Epithelial cell of umbilical artery (primary cell): ENCODE measurements at places on chromosomes 13 and 19. TPM values are rescaled to one million over a fixed set of nuclear protein-coding genes. Genes with fewer than 3 reads are reported as not detected.

CYP4F22 gene
- total RNA-seq, result not detected in 2 replicates

LILRA6 gene
- total RNA-seq, result under 0.01 TPM in 1 of 2 replicates, not detected in the other

IL4I1 gene
- total RNA-seq, result 3.2 and 8.2 TPM in 2 replicates

SHFL gene
- total RNA-seq, result 15.9 and 45.0 TPM in 2 replicates

ATP8A2 gene
- under 0.01 and 0.15 TPM in 2 replicates for total RNA-seq

KLC3 gene
- total RNA-seq, result under 0.01 TPM in 1 of 2 replicates, not detected in the other

ZNF793 gene
- under 0.01 and 0.15 TPM in 2 replicates for total RNA-seq

MIR17HG gene
- total RNA-seq, result 14.0 and 24.2 TPM in 2 replicates

CYP4F8 gene
- not detected in 2 replicates for total RNA-seq

CD70 gene
- not detected in 2 replicates for total RNA-seq

INSR gene
- 21.6 and 50.0 TPM in 2 replicates for total RNA-seq

SLC10A2 gene
- total RNA-seq, result not detected in 2 replicates

ZNF490 gene
- total RNA-seq, result 4.5 and 7.8 TPM in 2 replicates

EPSTI1 gene
- 1.6 and 47.0 TPM in 2 replicates for total RNA-seq

SGCG gene
- under 0.01 TPM in 1 of 2 replicates, not detected in the other for total RNA-seq

CYP4F2 gene
- total RNA-seq, result not detected in 2 replicates

LILRA2 gene
- not detected in 2 replicates for total RNA-seq

RGS9BP gene
- total RNA-seq, result under 0.01 and 0.32 TPM in 2 replicates

RXFP2 gene
- not detected in 2 replicates for total RNA-seq

PCDH8 gene
- not detected in 2 replicates for total RNA-seq
